CD4-positive, alpha-beta T cell treated with Interleukin-21 for 1 hour (primary cell): ENCODE measurements at places on chromosomes 4 and X.
A peak's percentile ranks its signal among the peaks of the same experiment; 100 is the strongest.

DNA sequence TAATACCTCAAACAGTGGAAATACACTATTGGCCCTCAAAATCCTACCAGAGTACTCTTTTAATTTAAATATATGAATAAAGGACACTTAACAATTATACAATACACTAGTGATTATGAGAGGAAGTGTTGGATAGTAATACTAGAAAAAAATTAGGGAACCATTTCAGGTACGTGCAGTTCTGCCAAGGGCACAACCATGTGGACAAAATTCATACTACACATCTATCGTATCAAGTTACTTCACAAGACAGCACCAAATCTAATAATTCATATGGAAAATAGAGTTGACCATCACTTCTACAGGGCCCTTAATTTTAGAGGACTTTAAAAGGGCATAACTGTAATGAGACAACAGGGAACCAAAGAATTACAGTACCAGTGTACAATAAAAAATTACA, 69.2 kb upstream of the ZCCHC13 start:
- DNase-seq = no peak

DNA sequence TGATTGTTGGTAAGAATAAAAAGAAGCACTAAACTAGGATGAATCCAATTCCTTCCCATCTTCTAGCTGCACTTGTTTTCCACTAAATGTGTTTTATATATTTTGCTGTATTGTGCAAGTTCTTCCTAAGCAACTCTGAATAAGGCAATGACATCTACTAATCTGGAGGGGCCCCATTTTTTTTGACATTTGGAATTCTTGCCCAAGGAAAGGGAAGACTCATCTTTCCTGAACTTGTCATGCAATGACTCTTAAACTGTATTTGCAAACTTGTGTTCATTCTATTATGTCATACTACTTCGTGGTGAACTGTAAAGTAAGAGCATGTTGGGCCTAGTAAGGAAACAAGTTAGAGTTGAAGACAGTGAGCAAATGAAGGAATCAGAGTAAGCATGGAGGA, 45.9 kb downstream of the FREM3 start:
- no peak for DNase-seq

DNA sequence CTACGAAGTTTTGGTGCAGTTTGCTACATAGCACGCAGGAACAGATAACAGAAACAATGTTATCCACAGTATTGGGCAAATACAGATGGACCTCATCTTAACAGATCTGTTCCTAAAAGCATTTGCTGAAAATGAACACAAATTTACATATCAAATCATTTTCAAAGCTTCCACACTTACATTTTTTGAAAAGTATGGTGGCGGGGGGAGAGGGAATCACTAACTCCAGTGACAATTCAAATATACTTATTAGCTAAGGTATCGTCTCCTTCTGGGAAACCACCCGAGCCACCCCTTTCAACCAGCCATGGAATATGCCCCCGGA, 175.0 kb downstream of the NSUN7 start:
- DNase-seq = no peak

DNA sequence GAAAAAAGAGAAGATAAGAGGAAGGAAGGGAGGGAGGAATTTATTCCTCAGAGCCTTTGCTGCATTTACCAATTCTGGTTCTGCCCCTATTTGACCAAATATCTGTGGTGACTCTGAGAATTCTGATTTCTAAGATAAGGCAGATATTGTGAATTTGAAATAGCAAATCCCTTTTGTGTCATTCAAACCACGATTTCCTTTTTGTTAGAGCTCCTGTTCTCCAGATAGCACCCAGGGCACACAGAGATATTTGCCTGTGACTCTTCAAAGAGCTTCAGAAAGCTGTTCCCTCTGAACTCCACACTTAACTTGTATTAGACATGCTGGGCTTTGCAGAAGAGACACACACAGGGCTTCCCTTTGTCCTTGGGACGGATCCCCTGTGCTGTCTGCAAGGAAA, 272.2 kb downstream of the DHRSX start:
- no peak for DNase-seq

GRCh38 chr4:184476695-184477094, 2.3 kb upstream of the IRF2 start:
- peak; percentile 39 for DNase-seq

GRCh38 chr4:147103403-147103946, 157.8 kb upstream of the TTC29 start:
- DNase-seq = no peak

DNA sequence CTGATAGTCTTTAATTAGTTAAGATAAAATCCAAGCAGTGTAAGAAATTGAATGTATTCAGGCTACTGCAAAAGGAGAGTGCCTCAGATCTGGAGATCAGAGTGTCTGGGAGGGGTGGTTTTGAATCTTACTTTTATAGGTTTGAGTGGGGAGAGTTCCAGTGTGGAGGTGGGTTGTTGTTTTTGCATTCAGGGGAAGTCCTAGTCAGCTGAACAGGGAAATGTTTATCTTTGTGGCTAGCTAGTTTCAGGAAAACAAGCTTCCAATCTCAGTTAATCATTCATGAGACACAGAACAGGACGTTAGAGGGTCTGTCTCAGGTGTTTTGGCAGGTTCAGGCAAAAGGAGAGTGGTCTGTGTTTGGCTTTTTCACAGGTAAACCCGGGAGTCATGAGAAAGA, 26.0 kb downstream of the ZNF81 start:
- no peak for DNase-seq

GRCh38 chrX:77060572-77060971, 386.6 kb upstream of the FGF16 start:
- no peak for DNase-seq

GRCh38 chrX:1491851-1492349, 39.2 kb upstream of the ASMTL start:
- peak; percentile 74 for DNase-seq

DNA sequence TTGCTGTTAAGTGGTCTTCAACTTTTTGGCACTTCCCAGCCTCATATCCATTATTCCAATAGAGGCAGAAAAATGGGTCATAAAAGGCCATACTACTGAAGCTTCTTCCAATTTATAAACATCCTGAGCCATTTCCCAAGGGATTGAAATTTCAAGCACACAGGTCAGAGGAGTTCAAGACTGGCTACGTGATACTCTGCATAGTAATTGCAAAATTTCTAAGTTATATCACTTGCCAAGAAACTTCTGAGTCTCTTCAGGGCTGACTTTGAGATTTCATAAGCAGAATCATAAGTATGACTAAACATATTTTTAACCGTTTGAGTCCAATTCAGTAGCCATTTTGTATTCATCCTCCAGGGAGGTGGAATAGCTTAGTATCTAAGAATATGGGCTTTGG, 75.6 kb upstream of the RXFP1 start:
- no peak for DNase-seq

GRCh38 chr4:47643845-47644244, 158.8 kb downstream of the ATP10D start:
- no peak for DNase-seq

GRCh38 chrX:119647552-119648420, 41.6 kb upstream of the NKRF start:
- peak; percentile 69 for DNase-seq

DNA sequence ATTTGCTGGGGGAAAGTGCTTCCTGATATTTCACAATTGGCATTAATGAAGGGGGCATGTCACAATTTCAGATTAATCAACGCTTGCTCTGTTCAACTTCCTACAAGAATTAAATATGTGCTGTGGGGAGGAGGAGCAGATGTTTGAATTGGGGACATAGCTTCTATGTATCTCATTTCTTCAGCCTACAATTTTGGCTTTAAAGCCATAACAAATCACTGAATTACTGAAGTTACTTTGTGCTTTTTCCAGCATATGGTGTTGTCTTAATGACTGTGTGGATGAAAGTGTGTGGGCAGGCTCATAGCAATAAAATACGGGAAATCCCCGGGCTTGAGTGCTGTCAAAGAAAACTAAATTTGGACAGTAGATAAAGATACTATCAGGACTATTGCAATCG, 813 bp downstream of the TLR7 start:
- no peak for DNase-seq

DNA sequence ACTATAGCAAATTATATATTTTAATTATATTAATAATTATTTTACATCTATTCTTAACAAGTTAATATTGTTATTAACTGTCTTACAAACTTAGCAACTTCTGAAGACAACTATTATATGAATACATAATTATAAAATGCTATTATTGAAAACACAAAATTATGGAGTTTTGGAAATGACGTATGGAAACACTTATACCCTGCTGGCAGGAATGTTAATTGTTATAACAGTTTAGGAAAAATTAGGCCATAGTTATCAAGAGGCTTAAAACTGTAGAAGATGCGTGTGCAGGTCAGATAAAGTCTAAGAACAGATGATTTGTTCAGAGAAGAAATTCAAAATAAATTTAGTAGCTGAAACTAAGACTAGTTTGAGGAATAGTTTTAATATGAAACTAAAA, 211.7 kb downstream of the FAT4 start:
- no peak for DNase-seq

DNA sequence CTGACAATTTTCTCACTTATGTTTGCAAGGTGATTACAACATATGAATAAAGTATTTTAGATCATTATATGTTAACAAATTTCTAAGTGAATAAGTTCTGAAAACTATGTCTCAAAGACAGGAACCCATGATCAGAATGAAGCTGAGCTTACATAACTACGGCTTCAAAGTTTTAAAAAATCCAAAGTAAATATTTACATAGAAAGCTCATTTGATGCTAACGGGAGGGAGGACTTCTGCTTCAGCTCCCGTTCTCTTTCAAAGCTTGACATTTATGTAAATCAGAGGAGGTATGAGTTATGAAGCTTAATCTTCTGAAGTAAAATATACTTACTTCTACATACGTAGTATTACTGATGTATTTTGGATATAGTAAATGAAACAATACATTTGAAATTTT, 72.9 kb upstream of the PDLIM3 start:
- DNase-seq = no peak

DNA sequence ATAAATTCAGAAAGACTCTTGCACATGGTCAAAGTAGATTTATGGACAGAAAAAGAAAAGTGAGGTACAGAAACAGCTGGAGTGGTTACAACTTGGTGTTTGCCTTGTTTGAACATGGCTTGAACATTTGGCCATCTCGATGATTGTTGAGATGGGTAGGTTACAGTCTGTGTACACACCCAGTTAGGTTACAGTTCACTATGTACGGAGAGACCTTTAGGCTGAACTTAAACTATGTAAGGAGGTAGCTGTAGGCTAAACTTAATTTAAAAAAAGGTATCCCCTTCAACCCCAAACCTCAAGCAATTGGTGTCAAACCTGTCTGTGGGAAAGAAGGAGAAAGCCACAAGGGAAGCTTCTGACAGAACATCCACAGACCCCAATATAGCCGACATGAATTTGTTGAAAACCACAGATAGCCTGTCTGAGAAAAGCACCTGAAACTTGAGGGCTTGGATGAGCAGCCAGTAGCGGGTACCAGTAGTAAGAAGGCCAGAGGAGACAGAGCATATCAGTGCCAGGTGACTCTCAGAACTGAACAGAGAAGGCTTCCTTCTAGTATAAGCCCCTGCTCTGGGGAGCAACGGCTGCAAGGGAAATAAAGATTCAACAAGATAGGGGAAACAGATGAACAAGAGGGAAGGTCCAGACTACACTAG, 247.9 kb upstream of the GALNTL6 start:
- no peak for DNase-seq

DNA sequence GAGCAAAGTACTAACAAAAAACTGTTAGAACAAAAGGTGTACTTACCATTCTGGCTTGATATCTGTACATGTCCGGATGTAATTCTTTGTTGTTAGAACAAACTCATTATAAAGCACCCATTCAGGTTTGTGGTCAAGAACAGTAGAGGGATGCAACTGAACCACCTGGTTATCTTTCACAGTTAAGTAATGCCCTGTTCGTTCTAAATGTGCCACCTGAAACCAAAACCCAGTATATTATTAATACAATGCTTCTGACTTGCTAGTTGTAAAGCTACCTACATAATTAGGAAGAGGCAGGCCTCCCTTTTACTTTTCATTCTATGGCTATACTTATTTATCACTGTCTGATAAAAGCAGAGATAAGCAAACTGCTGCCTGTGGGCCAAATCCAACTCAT, 54.8 kb downstream of the DHX15 start:
- no peak for DNase-seq

DNA sequence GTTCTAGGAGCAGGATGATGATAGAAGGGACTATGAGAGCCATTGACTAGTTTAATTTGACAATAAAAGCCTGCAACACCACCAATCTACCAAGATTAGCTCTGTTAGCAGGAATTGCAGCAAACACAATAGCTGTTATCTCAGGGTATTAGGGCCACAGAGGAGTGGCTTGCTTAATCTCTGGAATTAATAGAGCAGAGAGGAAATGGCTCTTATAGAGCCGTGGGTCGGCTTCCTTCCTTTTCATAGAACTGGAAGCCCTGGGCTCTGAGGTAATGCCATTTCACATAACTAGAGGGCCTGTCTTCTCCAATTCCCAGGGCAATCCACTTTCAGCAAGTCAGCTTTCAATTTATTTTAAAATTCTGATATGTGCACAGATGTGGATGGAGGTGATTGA, 83.0 kb downstream of the MAMLD1 start:
- DNase-seq = no peak

GRCh38 chr4:63898961-63899360, 510.3 kb downstream of the TECRL start:
- no peak for DNase-seq

GRCh38 chr4:129672941-129673340, 577.0 kb downstream of the C4orf33 start:
- DNase-seq = no peak

GRCh38 chrX:21656587-21657317, 1.4 kb downstream of the KLHL34 start:
- no peak for DNase-seq

- no peak for DNase-seq
Observed at GRCh38 chrX:30008031-30008430, 207.3 kb upstream of the MAGEB2 start.

DNA sequence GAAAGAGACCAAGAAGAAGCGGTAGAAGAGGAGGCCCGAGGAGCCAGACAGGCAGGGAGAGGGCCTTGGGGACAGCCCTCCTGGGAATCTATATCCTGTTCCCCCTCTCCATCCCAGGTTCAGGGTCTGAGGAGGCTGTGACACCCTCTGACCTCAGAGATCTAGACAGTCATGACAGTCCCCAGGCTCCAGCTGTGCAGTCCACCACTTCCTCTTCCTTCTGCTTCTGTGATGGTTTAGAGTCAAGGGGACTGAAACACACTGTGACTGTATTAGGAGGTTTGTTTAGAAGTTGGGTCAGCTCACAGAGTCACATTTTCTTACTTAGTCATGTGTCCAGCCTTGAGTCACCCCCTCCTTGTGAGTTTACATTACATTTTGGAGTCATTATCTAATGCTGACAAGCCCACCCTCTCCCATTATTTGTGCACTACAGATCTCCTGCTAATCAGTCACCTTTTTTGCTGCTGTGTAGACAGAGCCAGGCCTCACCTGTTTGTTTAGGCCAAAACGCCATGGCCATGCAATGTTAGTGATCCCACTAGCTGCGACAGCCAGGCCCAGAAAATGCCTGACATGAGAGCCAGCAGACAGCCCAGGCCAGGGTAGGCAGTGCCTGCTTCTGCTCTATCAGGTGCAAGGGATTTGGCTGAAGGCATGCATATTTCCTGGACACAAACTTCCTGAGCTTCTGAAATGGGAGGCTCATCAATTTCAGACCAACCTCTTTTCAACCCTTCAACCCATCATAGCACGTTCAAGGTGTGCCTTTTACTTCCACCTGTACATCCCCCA, 26.0 kb downstream of the MANBA start:
- DNase-seq = no peak

GRCh38 chrX:101925733-101926132, 6.1 kb downstream of the ZMAT1 start:
- no peak for DNase-seq
